Stimulated activated CD8-positive, alpha-beta memory T cell treated with anti-CD3 and anti-CD28 coated beads, Interleukin-15, amount 100 ng/mL, for 4 hours (primary cell): ENCODE measurements at places on chromosomes 2 and 18.

DNA sequence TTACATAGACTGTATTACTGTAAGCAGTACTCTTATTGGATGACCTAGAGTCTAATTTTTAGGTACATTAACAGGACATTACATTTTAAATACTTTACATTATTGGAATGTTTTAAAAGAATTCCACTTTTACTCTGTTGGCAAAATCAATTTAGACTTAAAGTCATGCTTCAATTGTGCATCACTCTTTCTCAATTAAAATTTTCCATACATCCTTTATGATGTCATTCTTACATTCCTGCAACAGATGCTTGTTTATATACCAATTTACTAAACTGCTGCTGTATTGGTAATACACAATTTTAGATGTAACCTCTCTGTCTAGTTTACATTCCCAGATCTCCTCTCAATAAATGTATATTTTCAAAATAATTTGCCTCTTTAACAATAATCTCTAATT lies 440.1 kb downstream of the ZEB2 start:
- DNase-seq, result no peak

DNA sequence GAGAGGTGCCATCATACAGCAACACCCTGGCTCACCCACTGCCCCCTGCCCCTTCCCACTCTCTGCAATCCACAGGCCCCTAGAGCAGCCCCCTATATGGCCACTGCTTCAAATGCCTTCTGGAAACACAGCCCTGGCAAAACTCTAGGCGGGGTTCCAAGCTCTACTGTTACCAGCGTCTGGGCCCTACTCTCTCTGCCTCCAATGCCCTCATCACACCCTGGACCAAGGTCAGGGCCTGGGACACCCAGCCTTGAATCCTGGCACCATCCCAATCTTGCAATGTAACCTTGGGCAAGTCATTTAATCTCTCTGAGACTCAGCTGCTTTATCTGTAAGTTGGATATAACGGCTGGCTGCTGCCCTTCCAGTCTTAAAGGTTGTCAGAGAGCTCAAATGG lies 39.2 kb upstream of the LOXHD1 start:
- no peak for DNase-seq

DNA sequence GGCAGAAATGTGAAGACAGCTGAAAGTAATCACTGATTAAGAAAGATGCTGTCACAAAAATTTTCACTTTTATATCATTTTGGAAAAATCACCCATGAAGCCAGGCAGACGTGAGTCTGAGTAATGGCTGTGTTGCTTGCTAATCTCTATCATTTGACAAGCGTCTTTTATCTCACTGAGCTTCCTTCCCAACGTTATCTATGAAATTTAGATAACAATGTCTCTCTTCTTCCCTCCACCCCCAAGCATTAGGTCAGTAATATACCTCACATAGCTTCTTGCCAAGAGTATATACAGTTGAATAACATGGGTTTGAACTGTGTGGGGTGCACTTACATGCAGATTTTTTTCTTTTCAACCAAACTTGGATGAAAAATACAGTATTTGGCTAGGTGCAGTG lies 388.6 kb upstream of the NRXN1 start:
- DNase-seq, result no peak

GRCh38 chr2:48738806-48739205 lies 16.7 kb downstream of the LHCGR start:
- DNase-seq, result no peak

- DNase-seq, result no peak
Observed at GRCh38 chr2:38497670-38498037, 105.1 kb downstream of the HNRNPLL start.

DNA sequence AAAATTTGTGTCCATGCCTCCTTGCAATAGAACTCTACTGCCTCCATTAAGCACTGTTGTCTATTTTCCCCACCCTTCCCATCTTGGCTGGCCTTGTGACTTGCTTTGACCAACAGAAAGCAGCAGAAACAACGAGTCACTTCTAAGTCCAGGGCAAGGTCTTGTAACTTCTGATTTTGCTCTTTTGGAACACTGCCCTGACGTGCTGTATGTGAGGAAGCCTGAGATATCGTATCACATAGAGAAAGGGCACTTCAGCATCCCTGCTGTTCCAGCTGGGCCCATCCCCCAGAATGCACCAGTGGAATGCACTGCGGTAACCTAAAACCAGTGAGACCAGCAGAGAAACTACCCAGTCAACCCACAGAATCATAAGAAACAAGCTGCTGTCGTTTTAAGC lies 28.1 kb downstream of the NCKAP1 start:
- no peak for DNase-seq

- DNase-seq, result no peak
Observed at GRCh38 chr2:239351687-239352086, 49.1 kb downstream of the HDAC4 start.

GRCh38 chr2:225999692-226000091 lies 600.2 kb downstream of the NYAP2 start:
- no peak for DNase-seq

GRCh38 chr2:9240745-9241144 lies 34.1 kb downstream of the ASAP2 start:
- DNase-seq, result no peak

DNA sequence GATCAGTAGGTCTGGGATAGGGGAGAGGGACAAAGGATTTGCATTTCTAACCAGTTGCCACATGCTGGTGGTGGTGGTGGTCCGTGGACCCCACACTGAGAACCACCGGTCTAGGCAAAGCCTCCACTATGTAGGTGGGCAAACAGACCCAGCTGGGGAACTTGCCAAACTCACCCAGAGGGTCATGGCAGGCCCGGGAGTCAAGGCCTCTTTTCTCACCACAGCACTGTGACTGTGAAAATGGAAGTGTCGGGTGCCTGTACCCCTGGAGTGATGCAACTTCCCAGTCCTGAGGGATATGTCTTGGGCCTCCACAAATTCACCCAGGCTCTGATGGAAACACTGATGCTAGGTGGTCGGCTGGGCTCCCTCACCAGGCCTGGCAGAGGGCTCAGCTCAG lies 101.2 kb upstream of the SMAD2 start:
- DNase-seq, result no peak
